ENCODE measurements at places on chromosomes 5 and 9.

DNA sequence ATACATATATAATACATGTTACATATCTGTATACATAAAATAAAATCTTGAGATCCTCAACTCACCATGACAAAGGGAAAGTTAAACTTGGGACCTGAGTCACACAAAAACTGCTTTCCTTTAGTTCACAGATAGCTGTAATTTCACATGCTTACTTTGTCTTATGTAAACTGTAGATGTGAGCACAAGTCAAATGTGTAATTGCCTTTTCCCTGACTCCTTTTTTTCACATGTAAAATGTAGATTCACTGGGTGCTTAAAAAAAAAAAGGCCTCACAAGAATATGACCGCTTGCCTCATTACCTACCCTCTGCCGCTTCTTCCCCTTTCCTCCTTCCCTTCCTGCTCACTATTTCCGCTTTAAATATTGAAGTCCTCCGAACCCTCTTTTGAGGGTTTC lies 21.9 kb upstream of the FAM169A start:
- no peak for DNase-seq

GRCh38 chr5:176887252-176887849 lies 11.8 kb downstream of the HK3 start:
- no peak for DNase-seq

DNA sequence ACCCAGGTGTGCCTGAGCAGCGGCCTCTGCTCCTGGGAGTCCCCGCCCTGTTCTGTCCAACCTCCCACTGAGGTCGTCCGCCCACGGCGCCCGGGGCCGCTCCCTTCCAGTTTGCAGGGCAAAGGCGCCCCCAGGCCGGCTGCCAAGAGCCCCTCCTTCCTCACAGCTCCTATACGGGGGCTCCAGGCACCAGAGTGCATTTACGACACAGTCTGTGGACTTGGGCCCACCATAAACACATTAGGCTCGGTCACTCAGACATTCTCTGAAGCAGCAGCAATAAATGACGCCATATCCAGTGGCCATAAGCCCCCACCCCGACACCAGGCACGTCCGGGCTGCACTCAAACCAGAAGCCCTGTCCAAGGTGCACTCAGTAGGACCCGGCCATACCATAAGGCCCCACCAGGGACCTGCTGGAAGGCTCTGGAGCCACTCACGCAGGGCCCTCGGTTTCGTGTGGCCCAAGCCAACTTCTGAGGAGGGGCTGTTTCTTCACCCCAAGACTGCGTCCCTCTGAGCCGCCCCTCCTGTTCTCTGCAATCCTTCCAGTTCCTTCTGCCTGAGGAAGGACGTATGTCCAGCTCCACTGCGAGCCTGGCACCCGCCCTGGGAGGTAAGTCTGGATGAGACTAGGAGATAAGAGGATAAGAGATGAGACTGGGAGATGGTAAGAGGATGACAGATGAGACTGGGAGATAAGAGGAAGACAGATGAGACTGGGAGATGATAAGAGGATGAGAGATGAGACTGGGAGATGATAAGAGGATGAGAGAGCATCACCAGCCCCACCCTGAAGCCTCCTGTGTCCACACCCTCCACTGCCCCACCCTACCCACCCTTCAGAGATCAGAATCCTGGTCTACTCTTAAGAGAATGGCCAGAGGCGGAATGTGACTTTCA lies 26.7 kb downstream of the SLC6A18 start:
- no peak for DNase-seq

DNA sequence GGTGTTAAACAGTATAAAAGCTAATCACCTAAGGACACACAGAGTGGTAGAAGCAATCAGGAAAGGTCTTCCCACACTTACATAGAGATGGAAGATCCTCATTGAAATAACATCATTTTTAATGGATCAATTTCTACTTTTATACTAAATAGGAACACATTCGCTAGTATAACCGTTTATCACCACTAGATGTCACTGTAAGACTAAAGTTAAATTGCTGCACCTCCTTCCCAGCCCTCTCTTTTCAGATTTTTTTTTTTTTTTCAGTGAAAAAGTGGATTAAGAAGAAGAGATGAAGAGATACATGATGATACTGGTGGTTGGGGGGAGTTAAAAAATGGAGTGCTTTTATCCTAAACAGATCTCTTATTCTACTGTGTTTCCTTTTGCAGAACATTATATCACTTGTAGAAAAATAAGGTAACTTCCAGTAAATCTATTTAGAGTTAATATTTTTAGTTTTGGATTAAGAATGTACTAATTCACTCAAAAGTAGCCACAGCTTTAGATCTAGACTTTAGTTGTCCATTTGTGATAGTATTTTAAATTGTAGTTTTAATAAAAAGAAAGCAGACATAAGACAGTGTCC lies 116.9 kb upstream of the ARRDC3 start:
- DNase-seq, result no peak

Measured in activated naive CD4-positive, alpha-beta T cell treated with anti-CD3 and anti-CD28 coated beads for 36 hours (primary cell).